Mesothelial cell of epicardium (in vitro differentiated cells): ENCODE measurements at places on chromosomes 5 and 9. TPM values are rescaled to one million over a fixed set of nuclear protein-coding genes. Genes with fewer than 3 reads are reported as not detected.

- H3K27me3 ChIP-seq, result no peaks in the 10 kb centered on the region
- no peak for DNase-seq
- H3K4me3 ChIP-seq, result peak overlapping the region; percentile 64
- peaks cover 22% of the 10 kb centered on the region for H3K4me1 ChIP-seq
- H3K36me3 ChIP-seq, result peaks cover 13% of the 10 kb centered on the region
Observed at GRCh38 chr5:179816796-179817469, 3.8 kb upstream of the SQSTM1 start.

DNA sequence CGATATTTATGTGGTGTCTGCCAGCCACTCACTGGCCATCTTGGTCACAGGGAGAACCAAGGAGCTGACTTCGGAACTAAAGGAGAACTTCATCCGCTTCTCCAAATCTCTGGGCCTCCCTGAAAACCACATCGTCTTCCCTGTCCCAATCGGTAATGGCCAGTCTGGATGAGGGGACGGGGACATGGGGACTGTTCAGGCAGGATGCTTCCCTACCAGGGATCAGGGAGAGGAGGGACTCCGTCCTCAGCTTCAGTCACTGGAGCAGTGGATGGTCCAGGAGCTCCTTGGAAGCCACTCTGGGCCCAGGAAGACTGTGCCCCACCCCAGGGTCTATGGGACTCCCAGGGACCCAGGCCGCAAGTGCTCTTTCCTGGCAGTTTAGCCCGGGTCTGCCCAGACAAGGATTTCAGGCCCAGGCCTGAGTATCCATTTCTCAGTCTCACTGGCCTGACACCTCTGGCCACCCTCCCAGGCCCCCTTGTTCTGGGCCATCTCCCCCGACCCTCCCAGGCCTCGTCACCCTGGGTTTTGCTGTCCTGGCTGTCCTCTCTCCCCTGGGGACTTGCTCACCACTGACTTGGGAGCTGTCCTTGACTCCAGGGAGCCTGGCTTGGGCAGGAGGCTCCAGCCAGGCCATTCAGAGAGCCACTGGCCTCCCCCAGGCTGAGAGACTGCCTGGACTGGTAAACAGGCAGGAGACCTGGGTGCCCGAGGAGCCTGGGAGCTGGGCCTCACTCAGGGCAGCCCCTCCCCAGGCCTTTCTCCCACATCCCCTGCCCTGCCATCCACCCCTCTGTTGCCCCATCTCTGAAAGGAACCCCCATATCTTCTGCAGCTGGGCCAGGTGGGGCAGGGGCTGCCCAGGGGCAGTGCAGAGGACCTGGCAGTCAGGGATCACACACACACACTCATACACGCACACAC, 3.1 kb downstream of the LCN2 start:
- no peak overlapping the region for H3K4me3 ChIP-seq
- no peak for DNase-seq
- no peak overlapping the region for H3K27ac ChIP-seq
- H3K4me1 ChIP-seq, result peaks cover 19% of the 10 kb centered on the region
- H3K36me3 ChIP-seq, result no peaks in the 10 kb centered on the region

Gene PTGR1
- 46.2 to 49.2 TPM (median 46.3 TPM) in 3 replicates for total RNA-seq

Gene PCDHB4
- 7.9 to 8.6 TPM (median 8.0 TPM) in 3 replicates for total RNA-seq

Gene ADGRD2
- total RNA-seq, result 0.62 to 0.78 TPM (median 0.63 TPM) in 3 replicates

GRCh38 chr5:17763301-17763700, 129.0 kb downstream of the TAF11L14 start:
- H3K4me1 ChIP-seq, result peaks cover 6% of the 10 kb centered on the region
- no peak for DNase-seq
- H3K27me3 ChIP-seq, result no peaks in the 10 kb centered on the region
- H3K36me3 ChIP-seq, result no peaks in the 10 kb centered on the region
